ENCODE measurements at places on chromosomes 2 and 18. TPM values are rescaled to one million over a fixed set of nuclear protein-coding genes. Genes with fewer than 3 reads are reported as not detected.

Gene ELOA2
- polyA plus RNA-seq: not detected

Gene SIX3
- not detected for polyA plus RNA-seq

Gene GCKR
- 74.5 TPM for polyA plus RNA-seq

Gene PDK1
- polyA plus RNA-seq: 96.9 TPM

Gene C2orf66
- 0.05 TPM for polyA plus RNA-seq

Gene KIAA2012
- polyA plus RNA-seq: not detected

Gene L3MBTL4
- 10.8 TPM for polyA plus RNA-seq

Gene MLPH
- 0.27 TPM for polyA plus RNA-seq

Gene CNGA3
- polyA plus RNA-seq: not detected

Gene LBX2
- 6.4 TPM for polyA plus RNA-seq

Gene ARHGAP28
- polyA plus RNA-seq: not detected

Gene TACR1
- not detected for polyA plus RNA-seq

Gene CHST10
- 10.5 TPM for polyA plus RNA-seq

Gene MCFD2
- 183 TPM for polyA plus RNA-seq

Gene CIB4
- polyA plus RNA-seq: not detected
